ENCODE measurements at places on chromosomes 1 and 21.

GRCh38 chr1:211375949-211376348 is 49.3 kb downstream of the TRAF5 start:
- DNase-seq: no peak

- no peak for DNase-seq
Observed at GRCh38 chr21:17537299-17537698, 24.5 kb downstream of the CXADR start.

GRCh38 chr1:71655604-71656003 is 574.8 kb upstream of the ZRANB2 start:
- no peak for DNase-seq

DNA sequence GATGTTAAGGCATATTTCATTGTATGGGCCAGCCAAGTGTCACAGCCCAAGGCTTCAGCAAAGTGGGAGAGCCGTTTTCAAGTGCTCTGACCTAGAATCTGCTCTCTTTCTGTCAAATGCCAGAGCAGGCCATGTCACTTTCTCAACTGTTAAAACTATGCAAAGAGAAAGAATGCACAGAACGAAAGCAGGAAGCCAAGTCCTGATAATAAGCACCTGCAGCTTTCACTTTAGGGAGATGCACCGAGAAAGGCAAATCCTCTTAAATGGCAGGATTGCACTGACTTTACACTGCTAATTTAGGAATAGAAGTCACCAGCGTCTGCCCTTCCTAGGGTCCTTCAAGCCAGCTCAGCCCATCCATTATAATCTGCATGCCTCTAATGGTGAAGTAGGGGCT is 49.2 kb upstream of the NTPCR start:
- no peak for DNase-seq

- no peak for DNase-seq
Observed at GRCh38 chr1:66033781-66034180, 241.1 kb downstream of the PDE4B start.

- DNase-seq: no peak
Observed at GRCh38 chr1:60572378-60572777, 498.8 kb upstream of the C1orf87 start.
